Stimulated activated CD4-positive, alpha-beta T cell treated with anti-CD3 and anti-CD28 coated beads, Interleukin-1b, Interleukin-23, amount 100 ng/mL, for 1 hour (primary cell): ENCODE measurements at places on chromosomes 5 and 9.

- DNase-seq = no peak
These were observed 148.7 kb downstream of the RFK start for GRCh38 chr9:76245518-76245917.

DNA sequence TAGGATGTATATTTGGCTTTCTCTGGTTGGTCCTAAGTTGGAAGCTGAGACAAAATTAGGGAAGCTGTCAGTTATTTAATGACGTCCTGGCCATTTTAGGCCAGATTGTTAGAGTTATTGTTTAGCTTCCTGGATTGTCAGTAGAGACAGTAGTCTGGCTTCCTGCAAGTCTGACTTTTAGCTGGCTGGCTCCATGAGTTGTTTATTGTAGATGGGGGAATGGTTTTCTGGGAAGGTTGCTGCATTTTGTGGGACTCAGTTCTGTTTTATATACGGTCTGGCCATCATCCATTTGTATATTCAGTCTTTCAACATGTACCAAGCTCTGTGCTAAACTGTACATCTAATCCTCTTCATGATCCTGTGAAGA lies 68.3 kb downstream of the SGCD start:
- DNase-seq = no peak

- no peak for DNase-seq
These were observed 42.9 kb downstream of the GPBP1 start for GRCh38 chr5:57216714-57217113.

GRCh38 chr9:82890401-82890800 lies 172.5 kb downstream of the RASEF start:
- DNase-seq = no peak

DNA sequence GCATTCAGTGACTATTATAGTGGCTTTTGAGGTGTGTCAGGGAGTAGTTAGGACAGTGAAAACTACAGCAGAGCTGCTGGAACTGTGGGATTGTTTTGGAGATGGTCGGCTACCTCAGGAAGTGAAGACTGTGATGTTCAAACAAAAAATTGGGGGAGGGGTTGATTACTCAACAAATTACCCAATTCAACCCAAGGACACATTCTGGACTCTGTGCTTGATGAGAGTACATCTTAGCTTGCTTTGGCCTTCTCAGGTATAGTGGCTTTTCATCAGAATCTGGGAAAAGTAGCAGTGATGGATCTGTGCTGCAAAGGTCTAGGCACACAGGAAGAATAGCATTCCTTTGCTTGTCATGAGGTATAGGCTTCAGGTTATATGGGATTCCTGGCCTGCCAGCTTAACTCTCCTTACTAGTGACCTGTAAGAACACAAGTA lies 47.0 kb downstream of the SLC44A1 start:
- no peak for DNase-seq

DNA sequence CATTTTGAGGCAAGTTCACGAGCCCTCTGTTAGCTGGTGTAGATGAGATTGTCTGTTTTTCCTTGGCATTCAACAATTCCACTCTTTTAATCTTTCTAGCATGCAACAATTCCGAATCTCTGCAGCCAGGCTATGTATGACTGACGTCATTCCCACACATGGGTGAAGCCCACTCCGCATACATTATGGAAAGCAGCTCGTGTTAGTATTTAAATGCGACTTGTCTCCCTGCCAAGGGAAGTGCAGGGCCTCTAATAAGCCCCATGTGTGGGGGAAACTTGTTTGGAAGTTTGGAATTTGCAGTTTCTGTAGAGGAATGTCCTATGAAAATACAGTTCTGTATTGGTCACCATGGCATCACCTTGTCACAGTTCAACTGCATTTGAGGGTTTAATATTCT lies 146.0 kb upstream of the FBXL7 start:
- no peak for DNase-seq

GRCh38 chr5:31119938-31120641 lies 73.4 kb upstream of the CDH6 start:
- DNase-seq = no peak

GRCh38 chr5:73861313-73861988 lies 235.5 kb downstream of the ARHGEF28 start:
- DNase-seq = no peak
